ENCODE measurements at places on chromosomes 6 and 20.

- no peak for DNase-seq
Observed at GRCh38 chr6:61857541-61857940, 428.5 kb downstream of the KHDRBS2 start.

DNA sequence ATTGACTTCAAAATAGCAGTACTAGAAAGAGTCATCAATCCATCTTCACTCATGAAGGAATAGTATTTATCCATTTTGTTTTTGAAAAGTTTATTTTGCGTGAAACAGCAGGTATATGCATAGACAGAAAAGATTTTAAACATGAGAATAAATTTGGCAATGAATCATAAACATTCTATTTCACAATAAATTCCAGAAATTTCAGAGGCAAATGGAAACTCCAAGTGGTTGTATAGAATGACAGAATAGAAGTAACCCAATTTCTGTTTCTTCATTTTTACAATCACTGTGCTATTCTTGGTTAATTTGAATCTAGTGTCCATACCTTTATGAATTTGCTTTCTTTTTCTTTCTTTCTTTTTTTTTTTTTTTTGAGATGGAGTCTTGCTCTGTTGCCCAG is 173.0 kb upstream of the ECI2 start:
- DNase-seq, result no peak

- DNase-seq, result no peak
Observed at GRCh38 chr20:64210656-64211369, 44.7 kb upstream of the PCMTD2 start.

- DNase-seq, result no peak
Observed at GRCh38 chr6:122494665-122495272, 23.2 kb upstream of the SERINC1 start.

DNA sequence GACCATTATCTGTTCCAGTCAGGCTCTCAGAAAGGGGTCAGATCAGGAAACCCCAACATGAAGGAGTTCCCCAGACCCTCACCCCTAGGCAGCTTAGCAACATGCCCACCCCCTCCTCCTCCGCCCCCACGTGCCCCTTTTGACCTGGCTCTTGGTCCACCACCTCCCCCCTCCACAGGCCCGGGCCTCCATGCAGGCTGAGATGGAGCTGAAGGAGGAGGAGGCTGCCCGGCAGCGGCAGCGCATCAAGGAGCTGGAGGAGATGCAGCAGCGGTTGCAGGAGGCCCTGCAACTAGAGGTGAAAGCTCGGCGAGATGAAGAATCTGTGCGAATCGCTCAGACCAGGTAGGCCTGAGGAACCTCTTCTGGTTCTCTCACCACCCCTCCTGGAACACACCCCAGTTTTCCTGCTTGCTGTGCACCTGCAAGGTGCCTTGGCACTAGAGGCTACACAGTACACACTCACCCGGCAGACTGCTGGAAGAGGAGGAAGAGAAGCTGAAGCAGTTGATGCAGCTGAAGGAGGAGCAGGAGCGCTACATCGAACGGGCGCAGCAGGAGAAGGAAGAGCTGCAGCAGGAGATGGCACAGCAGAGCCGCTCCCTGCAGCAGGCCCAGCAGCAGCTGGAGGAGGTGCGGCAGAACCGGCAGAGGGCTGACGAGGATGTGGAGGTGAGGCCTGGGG is 21.9 kb downstream of the DEF6 start:
- DNase-seq, result no peak
